ENCODE measurements at places on chromosomes 5 and 9.

DNA sequence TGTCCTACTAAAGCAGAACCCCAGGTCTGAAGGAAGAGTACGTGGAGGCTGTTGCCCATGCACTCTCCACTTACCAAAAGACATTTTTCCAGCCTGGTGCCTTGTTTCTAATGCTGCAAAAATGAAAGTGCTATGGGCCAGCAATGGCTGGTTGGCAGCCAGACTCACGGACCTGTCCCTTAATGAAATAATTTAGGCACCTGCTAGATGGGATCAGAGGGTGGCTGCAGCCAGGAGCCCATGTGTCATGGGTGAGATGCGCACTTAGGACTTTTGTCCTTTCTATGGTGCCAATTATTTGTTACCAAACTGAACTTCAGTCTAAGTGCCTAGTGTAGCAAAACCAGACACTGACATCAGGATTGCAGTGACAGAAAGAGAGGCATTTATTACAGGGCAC, 276.3 kb downstream of the YTHDC2 start:
- no peak for DNase-seq

DNA sequence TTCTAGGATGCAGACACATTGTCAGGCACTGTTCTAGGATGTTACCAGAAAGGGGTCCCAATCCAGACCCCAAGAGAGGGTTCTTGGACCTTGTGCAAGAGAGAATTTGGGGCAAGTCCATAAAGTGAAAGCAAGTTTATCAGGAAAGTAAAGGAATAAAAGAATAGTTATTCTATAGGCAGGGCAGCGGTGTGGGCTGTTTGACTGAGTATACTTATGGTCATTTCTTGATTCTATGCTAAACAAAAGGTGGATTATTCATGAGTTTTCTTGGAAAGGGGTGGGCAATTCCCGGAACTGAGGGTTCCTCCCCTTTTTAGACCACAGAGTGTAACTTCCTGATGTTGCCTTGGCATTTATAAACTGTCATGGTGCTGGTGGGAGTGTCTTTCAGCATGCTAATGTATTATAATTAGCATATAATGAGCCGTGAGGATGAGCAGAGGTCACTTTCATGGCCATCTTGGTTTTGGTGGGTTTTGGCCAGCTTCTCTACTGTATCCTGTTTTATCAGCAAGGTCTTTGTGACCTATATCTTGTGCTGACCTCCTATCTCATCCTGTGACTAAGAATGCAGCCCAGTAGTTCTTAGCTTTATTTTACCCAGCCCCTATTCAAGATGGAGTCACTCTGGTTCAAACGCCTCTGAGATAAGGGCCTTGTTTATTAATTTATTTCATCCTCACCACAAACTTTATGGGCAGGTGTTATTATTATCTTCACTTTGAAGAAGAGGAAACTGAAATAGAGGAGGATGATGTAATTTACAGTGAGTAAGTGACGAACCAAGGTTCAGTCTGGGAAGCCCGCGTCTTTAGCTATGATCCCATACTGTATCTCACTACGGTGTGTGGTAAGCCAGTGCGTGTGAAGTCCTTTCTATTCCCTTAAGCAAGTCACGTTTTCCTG, 186.0 kb upstream of the KLF4 start:
- DNase-seq = no peak

GRCh38 chr5:170782438-170782837, 1.1 kb upstream of the GABRP start:
- DNase-seq = no peak

DNA sequence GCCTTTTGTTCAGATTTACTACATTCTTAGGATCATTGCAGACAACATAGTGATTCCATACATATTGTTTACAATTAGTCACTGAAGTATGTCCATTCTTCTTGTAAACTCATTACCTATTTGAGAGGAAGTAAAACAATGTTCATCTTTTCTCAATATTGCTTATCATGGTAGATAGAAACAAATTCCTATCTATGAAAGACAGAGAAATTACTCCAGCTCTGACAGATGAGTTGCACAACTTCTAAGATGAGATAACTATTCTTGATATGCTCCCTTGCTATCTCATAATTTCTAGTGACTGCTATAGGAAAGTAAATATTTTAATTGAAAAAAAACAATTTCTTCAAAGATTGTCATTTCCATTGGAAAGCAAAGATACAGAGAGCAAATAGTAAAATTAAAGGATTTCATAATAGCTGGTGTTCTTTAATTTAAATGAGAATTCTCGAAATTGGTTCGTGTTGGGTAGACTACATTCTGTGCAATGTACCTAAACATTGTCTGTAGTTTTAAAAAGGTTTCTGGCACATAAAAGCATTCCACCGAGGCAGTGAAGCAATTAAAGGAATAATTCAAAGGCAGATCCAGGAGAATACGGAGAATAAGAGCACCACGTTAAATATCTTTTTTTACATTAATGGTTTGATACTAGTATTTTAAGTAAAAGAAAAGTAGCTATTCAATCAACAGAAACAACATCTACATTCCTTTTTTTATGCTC, 1029.1 kb upstream of the ACO1 start:
- no peak for DNase-seq

- no peak for DNase-seq
These were observed 1233.6 kb upstream of the CDH18 start for GRCh38 chr5:21221616-21222015.

GRCh38 chr9:37593883-37594448, 1.6 kb upstream of the TOMM5 start:
- no peak for DNase-seq

DNA sequence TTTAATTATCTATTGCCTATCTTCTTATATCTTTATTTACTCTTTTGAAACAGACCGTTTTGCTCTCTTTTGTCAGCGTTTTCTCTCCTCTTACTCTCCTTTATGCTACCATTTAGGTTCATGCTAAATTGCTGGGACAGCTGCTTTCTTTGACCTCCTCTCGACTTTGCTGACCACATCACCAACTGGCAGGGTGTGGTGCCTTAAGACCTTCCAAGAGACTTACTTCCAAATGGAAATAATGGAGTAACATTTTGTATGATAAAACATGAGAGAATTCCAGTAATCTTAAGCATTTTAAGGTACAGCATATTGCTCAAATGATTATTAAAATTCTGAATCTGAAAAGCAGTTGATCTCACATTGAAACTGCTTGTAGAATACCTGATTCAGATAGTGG, 71.5 kb upstream of the MEF2C start:
- DNase-seq = no peak

- DNase-seq = no peak
These were observed 169.1 kb downstream of the CAAP1 start for GRCh38 chr9:26723486-26723885.
